ENCODE measurements at places on chromosomes 3 and 15.

DNA sequence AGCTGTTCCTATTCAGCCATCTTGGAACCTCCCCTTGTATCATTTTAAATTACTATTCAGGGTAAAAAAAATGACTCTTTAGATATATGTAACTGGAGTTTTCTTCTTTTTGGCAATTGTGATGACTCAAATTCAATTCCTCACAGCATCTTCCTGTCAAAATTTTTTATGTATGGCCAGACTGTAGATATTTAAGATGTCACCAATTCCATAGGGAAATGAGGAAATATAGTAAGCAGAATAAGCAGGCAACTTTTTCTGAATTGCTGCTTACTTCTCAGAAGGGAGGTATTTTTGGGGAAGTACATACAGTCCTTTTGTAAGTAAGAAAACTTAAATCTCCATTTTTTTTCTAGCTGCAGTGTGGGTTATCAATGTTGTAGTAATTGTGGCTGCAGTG lies 28.8 kb downstream of the EAF2 start:
- DNase-seq: no peak

DNA sequence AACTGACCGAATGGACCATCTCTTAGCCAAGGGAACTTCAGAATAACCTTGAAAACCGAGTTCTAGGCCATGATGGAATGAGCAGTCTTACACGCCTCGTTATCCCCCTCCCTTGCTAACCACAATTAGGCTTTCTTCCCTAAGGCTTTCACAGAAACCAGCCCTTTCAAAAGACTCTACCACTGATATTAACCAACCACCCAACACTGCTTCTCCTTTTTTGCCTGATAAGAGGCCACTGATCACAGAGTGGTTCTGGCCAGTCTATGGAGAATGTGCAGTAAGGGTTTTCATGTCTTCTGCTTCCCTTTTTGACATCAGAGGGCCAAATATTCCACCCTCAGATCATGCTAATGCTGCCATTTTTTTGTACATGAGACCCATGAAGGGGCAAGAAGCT lies 59.3 kb downstream of the MCF2L2 start:
- no peak for DNase-seq

- DNase-seq: no peak
Observed at GRCh38 chr3:149449799-149450198, 24.7 kb upstream of the TM4SF4 start.

GRCh38 chr15:96307856-96308394 lies 22.6 kb upstream of the NR2F2 start:
- DNase-seq: no peak

DNA sequence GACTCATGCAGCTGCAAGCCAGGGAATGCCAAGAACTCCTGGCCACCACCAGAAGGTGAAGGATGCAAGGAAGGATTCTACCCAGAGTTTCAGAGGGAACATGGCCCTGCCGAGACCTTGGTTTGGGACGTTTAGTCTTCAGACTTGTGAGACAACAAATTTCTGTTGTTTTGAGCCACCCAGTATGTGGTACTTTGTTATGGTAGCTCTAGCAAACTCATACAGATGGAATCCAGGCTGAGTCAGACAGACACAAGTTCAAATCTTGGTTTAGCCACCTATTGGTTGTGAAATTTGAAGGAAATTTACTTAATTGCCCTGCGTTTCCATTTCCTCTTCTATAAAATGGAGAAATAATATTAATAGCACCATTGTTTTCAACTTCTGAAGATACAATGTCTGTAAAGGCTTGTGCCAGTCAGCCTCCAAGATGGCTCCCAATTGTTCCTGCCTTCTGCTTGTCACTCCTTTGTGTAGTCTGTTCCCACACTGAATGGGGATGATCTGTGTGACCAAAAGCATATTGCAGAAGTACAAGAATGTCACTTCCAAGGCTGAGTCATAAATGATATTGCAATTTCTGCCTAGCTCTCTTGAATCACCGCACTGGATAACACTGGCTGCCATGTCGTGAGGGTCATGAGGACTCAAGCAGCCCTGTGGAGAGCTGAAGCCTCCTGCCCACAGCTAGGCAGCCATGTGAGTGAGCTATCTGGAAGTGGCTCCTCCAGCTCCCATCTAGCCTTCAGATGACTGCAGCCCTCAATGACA lies 223.5 kb upstream of the PROK2 start:
- no peak for DNase-seq

DNA sequence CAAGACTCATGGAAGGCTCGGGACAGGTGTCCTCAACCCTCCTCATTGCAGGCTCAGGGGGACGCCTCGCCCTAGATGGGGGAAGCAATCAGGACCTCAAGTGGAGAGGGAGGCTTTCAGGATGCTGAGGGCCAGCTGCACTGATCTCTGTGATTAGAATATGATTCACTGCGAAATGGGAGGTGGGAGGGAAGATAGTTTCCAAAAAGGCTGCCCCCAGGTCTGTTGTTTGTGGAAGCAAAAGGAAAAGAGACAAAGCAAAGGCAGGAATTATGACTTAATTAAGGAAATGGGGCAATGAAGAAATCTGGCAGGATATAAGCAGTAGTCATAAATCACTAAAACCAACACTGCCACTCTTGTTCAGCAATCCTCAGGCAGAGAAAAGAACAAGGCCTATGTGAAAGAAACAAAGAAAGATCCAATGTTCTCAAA lies 85.6 kb upstream of the ABHD17C start:
- DNase-seq: no peak

DNA sequence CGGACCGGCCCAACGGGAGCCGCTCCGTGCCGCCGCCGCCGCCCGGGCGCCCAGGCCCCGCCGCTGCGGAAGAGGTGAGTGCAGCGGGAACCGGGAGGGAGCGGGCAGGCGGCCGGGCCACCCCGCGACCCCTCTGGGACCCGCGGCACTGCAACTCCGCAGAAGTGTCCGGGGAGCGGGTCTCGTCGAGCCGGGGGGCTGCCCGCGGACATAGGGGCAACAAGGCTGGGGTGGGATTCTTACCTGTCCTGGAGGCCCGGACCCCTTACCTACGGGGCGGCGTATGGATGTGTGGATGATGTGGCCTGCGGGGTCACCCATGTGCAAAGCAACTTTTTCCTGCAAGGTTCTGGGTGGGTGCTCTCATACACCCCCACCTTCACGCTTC lies 361 bp downstream of the SEMA3F start:
- DNase-seq: no peak

- no peak for DNase-seq
Observed at GRCh38 chr3:72585966-72586365, 262.3 kb downstream of the SHQ1 start.

DNA sequence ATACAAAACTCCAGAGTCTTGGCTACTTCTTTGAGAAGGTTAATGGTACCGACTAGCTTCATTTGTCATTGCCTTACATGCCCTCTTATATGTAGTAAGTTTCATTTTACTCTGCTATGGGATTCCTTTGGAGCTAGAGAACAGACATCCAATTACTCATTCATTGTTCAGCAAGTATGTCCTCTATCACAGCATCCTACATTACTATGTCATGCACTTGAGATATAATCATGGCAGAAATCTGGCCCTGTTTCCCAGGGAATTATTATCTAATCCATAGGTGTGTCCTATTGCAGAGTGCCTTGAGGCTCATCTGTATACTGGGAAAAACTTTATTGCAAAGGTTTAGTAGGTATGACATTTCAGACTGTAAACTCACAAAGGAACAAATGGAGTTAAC lies 333.1 kb upstream of the NECTIN3 start:
- no peak for DNase-seq

- DNase-seq: no peak
Observed at GRCh38 chr15:35244227-35244626, 159.1 kb upstream of the NANOGP8 start.

DNA sequence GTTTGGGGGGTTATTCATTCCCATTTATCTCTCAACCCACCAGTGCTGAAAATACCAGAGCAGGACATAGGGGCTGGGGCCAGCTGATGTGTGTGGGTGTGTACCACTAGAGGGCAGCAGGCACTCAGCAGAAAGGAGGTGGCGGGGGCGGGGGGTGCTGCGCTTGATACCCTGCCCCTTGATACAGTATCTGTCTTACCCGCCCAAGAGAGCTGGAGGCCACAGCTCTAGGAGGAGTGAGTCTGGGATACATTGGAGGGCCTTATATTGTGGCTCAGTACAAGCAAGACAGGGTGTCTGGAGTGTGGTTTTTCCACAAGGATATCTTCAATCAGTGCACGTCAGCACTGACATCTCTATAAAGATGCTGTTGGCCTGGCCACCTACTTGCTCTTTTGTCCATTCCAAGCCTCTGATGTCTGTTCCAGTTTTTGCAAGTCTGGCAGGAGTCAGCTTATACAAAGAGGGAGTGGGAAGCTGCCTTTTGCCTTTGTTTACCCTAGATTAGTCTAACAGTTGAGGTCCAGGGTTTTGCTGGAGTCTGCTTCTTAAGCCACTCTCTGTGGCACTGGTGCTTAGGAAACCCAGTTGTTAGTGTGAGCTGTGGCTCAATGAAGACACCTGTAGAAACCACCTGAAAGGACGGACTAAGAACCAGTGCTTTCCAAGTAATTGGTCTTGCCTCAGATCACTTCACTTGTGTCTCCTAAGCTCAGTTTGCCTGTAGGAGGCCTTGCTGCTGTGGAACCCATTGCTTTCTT lies 1.5 kb upstream of the RBM15B start:
- DNase-seq: peak; percentile 52

GRCh38 chr3:188554404-188554803 lies 400.4 kb downstream of the LPP start:
- no peak for DNase-seq

- DNase-seq: no peak
Observed at GRCh38 chr3:15342945-15343344, 10.6 kb upstream of the SH3BP5 start.

- no peak for DNase-seq
Observed at GRCh38 chr15:68794863-68795262, 25.8 kb downstream of the ANP32A start.

DNA sequence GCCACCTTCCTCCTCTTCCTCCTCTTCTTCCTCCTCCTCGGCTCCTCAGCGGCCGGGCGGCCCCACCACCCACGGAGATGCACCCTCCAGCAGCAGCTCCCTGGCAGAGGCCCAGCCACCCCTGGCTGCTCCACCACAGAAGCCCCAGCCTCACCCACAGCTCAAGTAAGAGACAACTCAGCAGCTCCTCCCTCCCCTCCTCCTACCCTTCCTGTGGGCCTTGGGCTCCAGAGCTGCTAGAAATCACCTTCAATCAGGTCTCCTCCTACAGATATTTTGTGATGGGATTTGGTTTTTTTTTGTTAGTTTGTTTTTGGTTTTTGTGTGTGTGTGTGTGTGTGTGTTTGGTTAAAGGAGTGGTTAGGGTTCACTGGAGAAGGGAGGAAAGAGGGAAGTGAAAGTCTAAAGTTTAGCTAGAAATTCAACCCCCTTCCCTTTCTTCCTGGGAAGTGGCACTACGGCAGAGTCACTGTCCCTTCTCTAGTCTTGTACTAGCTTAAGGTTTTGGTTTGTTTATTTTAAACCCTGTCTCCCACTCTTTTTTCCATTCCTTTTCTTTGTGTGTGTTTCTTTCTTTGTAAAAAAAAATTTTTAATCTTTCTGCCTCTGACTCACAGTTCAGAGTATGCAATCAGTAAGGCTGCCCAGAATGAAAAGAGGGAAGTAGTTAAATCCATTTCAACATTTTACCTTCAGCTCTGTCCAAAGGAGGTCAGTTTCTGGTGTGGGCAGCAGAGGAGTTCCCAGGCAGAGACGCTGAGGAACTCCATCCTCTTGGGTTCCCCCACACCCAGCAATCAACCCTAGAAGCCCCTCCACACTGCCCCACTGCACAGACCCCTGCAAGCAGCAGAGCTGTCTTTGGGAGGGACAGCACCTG lies 29.0 kb upstream of the TIMP4 start:
- DNase-seq: no peak
